ENCODE measurements at places on chromosomes 2 and 18.

- DNase-seq: peak; percentile 90
Observed at GRCh38 chr2:47225061-47225783, 70.1 kb upstream of the STPG4 start.

GRCh38 chr2:113977060-113977659 lies 87.3 kb downstream of the ACTR3 start:
- DNase-seq: no peak

- no peak for DNase-seq
Observed at GRCh38 chr2:31287654-31288053, 53.7 kb downstream of the EHD3 start.

DNA sequence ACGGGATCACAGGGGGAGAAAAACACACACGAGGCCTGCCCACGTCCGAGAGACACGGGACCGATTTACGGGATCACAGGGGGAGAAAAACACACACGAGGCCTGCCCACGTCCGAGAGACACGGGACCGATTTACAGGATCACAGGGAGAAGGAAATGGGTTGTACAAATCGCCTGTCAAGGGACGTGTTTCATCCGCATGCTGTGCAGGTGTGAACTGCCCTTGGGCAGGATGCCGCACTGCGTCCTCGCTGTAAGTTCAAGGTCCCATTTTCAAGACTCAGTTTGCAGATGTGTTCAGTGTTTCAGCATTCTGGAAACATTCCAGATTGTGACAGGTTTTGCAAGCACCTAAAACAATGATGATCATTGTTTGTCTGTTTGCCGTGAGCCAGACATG lies 2.3 kb upstream of the KCNG2 start:
- DNase-seq: no peak
